ENCODE measurements at places on chromosomes 3 and 15. TPM values are rescaled to one million over a fixed set of nuclear protein-coding genes. Genes with fewer than 3 reads are reported as not detected.

DNA sequence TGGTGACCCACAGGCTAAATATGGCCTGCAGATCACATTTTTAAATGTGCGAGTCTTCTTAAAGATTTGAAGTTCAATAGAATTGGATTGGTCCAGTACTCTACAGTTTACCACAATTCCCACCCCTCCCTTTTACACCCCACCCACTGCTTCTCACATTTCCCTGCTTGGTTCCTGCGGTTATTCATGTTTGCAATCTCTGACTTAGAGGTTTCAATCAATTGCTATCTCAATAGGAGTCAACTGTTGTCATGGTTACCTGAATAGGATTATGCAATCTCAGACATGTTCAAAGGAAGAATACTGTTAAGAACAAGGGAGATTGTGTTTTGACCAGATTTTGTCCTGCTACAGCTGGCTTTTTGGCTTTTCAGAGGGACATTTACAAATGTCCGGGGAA, 4.9 kb upstream of the C3orf49 start:
- DNase-seq: no peak

The PRTG gene
- total RNA-seq: 0.58 TPM

The LRRIQ4 gene
- total RNA-seq: not detected

The FBXW12 gene
- total RNA-seq: not detected

- peak; percentile 15 for DNase-seq
These were observed 3.0 kb downstream of the BBX start for GRCh38 chr3:107525644-107526305.

- no peak for DNase-seq
These were observed 40.1 kb downstream of the SYNM start for GRCh38 chr15:99145005-99145404.

DNA sequence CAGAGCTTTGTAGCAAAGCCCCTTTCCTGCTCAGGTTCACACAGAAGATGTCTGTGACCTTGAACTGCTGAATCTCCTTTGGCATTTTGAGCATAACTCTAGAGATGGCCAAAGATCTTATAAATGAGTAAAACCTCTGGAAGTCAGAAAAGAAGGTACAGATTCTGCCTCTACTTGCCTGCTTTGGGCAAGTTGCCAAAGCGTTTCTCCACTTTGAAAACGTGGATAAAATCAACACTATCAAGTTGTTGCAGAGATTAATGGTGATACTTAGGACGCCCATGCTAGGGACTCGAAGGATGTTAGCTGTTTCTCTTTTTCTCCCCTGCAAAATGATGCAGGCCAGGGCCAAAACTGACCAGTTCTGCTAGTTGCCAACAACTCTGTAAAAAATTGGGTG, 68.0 kb upstream of the CMTM7 start:
- DNase-seq: no peak

DNA sequence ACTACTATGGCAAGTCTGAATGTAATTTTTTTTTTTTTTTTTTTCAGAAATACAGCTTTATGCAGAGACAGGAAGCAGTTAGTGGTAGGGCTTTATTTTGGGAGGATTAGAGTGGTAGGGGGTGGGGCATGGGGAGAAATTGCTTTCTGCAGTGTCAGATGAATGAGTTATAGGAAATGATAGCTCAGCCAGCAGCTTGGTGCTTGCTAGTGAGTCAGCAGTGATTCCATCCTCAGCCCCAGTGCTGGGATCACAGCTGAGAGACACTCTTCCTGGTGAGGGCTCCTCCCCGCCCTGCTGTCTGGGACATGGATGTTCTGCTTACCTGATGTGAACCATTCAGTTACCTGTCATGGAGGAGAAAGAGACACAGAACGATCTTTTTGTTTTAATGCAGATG, 39.6 kb downstream of the SEMA6D start:
- DNase-seq: no peak

The VIPR1 gene
- total RNA-seq: 12.8 TPM

DNA sequence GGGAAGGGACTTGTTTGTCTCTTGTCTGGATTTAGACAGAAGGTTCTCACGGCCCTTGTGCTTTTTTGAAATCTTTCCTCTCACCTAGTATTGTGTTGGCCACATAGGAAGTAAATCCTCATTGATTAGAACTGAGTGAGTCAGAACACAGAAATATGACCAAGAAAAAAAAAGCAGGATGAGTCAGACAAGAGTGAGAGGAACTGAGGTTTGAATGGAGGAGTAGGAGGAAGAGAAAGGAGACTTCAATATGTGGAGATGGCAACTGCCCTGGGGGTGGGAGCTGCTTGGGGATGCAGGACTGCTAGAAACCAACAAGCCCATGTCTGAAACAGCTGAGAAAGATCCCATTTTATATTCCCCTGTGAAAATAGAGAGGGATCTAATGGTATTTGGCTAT, 194.1 kb upstream of the ZBTB20 start:
- no peak for DNase-seq

GRCh38 chr3:163809540-163809993, 1268.7 kb downstream of the SI start:
- no peak for DNase-seq

GRCh38 chr3:138593488-138594149, 441 bp downstream of the CEP70 start:
- no peak for DNase-seq

The PPARG gene
- 10.4 TPM for total RNA-seq

DNA sequence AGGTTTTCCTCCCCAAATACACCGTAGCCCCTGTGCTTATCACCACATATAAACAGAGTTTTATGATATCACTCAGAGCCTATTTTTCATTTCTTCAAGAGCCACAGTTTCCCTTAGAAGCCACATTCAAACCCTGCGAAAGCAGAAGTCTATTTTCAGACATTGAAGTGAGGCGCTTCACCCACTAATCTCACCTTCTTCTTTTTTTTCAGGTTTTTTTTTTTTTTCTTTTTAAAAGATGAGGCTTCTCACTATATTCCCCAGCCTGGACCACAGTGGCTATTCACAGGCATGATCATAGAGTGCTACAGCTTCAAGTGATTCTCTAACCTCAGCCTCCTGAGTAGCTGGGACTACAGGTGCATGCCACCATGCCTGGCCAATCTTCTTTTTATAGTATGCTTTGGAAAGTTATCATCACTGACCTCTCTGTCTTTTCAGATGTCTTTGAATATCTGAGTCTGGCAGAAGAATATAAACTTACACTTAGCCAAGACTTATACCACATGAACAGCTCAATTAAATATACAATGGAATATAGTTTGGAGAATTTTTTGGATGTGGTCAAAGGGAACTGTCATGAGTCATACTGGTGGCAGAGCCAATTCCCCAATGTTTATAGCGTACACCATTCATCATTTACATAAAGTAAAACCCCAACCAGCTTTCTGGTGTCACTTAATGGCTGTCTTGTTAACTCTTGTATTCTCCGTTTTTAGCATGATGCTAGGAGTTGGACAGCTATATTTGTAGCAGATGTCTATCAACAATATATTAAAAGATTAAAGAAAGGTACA, 59.7 kb upstream of the CCDC50 start:
- no peak for DNase-seq

The ATP13A5 gene
- total RNA-seq: not detected

The SAXO2 gene
- total RNA-seq: 1.9 TPM

DNA sequence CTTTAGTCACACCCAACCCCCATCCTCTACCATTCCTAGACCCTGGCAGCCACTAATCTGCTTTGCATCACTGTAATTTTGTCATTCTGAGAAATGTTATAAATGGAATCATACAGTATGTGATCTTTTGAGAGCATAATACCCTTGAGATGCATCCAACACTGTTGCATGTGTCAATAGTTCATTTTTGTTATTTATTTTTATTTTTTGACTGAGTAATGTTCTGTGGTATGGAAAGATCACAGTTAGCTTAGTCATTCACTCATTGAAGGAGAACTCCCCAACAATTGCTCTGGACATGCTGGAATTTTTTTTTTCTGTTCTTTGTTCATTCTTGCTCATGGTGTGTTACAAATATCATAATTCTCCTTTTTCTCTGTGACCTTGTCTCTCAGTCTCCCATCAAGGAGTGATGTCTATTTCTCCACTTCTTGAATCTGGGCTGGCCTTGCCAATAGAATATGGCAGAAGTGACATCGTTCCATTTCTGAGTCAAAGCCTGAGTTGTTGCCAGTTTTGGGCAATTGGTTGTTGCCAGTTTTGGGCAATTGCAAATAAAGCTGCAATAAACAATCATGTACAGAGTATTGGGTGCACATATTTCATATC, 6.8 kb upstream of the ADPGK start:
- no peak for DNase-seq

- no peak for DNase-seq
These were observed 36.0 kb downstream of the BTLA start for GRCh38 chr3:112463250-112463649.

The CD86 gene
- total RNA-seq: 3.1 TPM

GRCh38 chr15:55742927-55743728, at the start of gene PRTG:
Gene PRTG, minus strand, starts transcription at chr15:55743152. Its CDS starts 221 bp downstream, at chr15:55742931.
- peak; percentile 91 for DNase-seq

DNA sequence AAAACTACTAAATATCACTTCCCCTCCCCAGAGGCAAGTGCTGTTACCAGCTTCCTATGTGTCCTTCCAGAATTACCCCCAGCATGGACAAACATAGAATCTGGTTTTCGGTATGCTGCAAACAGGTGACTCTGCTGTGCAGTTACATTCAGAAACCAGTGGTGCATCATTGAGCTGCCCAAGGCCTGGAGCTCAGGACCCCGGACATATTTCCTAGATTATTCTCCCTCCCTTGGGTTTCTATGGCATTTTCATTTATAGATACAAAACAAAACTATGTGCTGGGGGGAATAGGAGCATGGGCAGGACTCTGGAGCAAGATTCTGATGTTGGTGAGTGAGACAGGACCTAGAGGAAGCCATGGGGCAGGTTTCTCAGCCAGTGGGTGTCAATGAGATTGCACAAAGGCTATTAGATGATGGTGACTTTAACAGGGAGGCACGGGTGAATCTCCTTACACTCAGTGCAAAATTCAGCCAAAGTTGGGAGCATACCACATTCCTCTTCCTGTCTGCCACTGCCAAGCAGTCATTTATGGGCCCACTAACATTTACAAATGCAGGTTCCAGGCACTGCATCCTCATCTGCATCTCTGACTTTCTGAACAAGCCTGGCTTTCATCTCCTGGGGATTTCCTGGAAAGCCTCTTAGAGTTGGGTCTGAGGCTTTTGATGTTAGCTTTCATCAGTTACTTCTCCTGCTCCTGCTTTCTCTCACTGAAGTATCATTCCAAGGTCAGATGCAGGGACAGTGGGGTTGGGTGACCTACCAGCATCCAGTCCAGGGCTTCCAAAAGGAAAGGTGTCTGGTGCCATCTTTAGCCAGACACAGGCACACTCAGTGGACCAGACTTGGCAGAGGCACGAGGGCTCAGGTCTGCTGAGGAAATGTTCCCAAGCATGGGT, 44.5 kb downstream of the CMTM7 start:
- no peak for DNase-seq

GRCh38 chr3:72041076-72041475, 256.1 kb upstream of the PROK2 start:
- DNase-seq: no peak

DNA sequence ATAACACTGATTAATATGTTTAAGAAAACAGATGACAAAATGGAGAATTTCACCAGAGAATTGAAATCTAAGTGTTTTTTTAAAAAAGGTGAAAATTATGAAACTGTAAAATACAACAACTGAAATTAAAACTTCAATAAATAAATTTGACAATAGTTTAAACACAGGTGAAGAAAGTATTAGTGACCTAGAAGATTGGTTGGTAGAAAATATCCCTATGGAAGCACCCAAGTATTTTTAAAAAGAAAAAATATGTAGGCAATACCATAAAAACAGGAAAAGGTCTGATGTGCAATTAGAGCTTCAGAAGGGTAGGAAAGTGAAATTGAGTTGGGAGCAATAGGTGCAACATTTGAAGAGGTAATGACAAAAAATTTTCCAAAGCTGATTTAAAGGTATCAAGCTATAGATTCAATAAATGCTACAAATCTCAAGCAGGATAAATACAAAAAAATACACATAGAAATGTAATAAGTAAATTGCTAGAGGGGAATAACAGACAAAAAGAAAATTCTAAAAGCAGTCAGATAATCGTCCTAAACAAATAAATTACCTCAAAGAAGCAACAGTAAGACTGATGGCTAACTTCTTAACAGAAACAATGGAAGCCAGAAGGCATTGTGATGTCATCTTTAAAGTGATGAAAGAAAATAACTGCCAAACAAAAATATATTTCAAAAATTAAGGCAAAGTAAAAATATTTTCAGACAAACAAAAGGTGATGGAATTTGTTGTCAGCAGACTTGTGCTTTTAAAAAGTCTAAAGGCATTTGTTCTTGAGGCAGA, 9.5 kb upstream of the IL12A start:
- DNase-seq: no peak

- peak; percentile 82 for DNase-seq
These were observed 42.9 kb upstream of the RPL32 start for GRCh38 chr3:12884186-12884680.

- DNase-seq: peak; percentile 76
These were observed 66.9 kb downstream of the BFSP2 start for GRCh38 chr3:133466531-133467386.

The ARRDC4 gene
- total RNA-seq: 21.8 TPM

The SLC28A2 gene
- not detected for total RNA-seq

The SELENOT gene
- 109 TPM for total RNA-seq

GRCh38 chr15:90684281-90684680, 32.9 kb upstream of the BLM start:
- DNase-seq: no peak

DNA sequence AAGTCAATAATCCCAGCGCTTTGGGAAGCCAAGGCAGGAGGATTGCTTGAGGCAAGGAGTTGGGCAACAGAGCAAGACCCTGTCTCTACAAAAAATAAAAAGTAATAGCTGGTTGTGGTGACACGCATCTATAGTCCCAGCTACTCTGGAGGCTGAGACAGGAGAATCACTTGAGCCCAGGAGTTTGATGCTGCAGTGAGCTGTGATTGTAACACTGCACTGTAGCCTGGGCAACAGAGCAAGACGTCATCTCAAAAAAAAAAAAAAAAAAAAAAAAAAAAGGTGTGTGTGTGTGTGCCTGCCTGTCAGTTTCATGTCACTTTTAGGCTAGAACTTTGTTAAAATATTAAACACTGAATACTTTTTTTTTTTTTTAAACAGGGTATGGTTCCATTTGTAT, 28.4 kb downstream of the DNAJC19 start:
- no peak for DNase-seq

- DNase-seq: no peak
These were observed 523.6 kb downstream of the NTRK3 start for GRCh38 chr15:87732976-87733375.

- no peak for DNase-seq
These were observed 189.7 kb downstream of the PDZRN3 start for GRCh38 chr3:73435055-73435454.

- no peak for DNase-seq
These were observed 103.6 kb upstream of the NUDT16 start for GRCh38 chr3:131277836-131278497.

- DNase-seq: no peak
These were observed 11.8 kb upstream of the CCR8 start for GRCh38 chr3:39317571-39318169.

- DNase-seq: no peak
These were observed 162.8 kb upstream of the SLITRK3 start for GRCh38 chr3:165359005-165359404.

- DNase-seq: peak; percentile 50
These were observed 1.9 kb downstream of the CBLB start for GRCh38 chr3:105866656-105867653.

The MFN1 gene
- total RNA-seq: 79.6 TPM

The OR5H15 gene
- total RNA-seq: not detected

GRCh38 chr3:46398186-46398955, 8.5 kb downstream of the CCR5AS start:
- DNase-seq: no peak

GRCh38 chr3:39971559-39972031, 162.2 kb downstream of the MYRIP start:
- DNase-seq: no peak

GRCh38 chr3:58296269-58296668, 9.8 kb upstream of the RPP14 start:
- DNase-seq: no peak
